Activated CD8-positive, alpha-beta memory T cell treated with anti-CD3 and anti-CD28 coated beads for 4 hours (primary cell): ENCODE measurements at places on chromosomes 1 and 21.

GRCh38 chr1:145740269-145740668 lies 21.0 kb downstream of the CD160 start:
- no peak for DNase-seq

- no peak for DNase-seq
Observed at GRCh38 chr1:50417507-50417906, 5.7 kb downstream of the DMRTA2 start.

- no peak for DNase-seq
Observed at GRCh38 chr1:56527548-56528302, 51.6 kb downstream of the PLPP3 start.

GRCh38 chr1:165339164-165339563 lies 17.4 kb downstream of the LMX1A start:
- no peak for DNase-seq
